HT-29 (cell line): ENCODE measurements at places on chromosomes 2 and 18. TPM values are rescaled to one million over a fixed set of nuclear protein-coding genes. Genes with fewer than 3 reads are reported as not detected.

MTCL1 gene
- 21.1 and 22.2 TPM in 2 replicates for total RNA-seq

CYTIP gene
- 0.08 TPM in 1 of 2 replicates, not detected in the other for total RNA-seq

- peak; percentile 41 for DNase-seq
Observed at GRCh38 chr2:208363485-208363884, 43.1 kb upstream of the PTH2R start.

GRCh38 chr2:106339132-106339531 lies 129.1 kb downstream of the RGPD3 start:
- no peak for DNase-seq

DNA sequence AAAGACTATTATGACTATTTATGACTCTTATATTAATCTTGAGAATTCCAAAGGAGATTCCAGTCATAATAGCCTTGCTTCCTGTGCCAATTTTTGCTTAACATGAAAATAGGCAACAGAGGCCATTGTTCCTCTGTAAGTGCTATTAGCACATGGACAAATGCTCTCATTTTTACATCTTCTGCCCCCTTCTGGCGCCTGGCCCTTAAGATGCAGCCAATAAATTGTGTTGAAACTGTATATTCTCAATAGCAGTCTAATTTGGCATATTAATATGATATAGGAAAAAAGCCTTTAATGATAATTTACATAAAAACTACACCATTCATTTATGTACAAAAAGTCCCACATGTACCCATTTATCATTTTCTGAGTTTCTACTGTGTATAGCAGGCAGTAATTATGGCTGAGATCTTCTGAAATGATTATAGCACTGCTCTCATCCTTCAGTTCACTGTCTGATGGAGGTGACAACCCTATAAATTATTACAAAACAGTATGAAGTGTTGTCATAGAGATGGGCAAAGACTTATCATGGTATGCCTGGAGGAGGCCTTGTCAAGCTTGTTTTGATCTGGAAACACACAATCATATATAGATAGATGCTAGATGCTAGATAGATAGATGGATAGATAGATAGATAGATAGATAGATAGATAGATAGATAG lies 613.3 kb downstream of the TSN start:
- no peak for DNase-seq
